ENCODE measurements at places on chromosomes 4 and X.

GRCh38 chrX:79408623-79409322 lies 41.6 kb upstream of the ITM2A start:
- DNase-seq: no peak

GRCh38 chr4:89369581-89369980 lies 62.0 kb upstream of the GPRIN3 start:
- no peak for DNase-seq

- DNase-seq: no peak
These were observed 3.9 kb upstream of the GAR1 start for GRCh38 chr4:109811707-109812106.

DNA sequence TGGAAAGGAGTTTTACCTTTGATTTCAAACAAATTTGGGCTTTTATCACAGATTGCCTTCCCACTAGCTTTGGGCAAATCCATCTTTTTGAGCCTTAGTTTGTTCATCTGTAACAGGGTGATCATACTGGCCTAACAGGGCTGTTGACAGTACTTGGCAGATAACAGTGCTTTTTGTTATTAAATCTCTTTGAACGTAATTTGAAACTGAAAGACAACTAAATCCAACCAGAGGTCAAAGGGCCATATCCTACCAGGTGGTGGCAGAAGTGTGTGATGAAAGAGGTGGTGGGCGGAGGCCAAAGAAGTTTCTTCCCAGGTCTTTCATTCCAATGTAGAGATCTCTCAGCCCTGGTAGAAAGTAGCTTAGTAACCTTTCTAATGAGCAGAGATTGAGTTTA lies 35.2 kb upstream of the TADA2B start:
- no peak for DNase-seq

GRCh38 chrX:74104356-74105015 lies 199.5 kb upstream of the ZCCHC13 start:
- DNase-seq: no peak

DNA sequence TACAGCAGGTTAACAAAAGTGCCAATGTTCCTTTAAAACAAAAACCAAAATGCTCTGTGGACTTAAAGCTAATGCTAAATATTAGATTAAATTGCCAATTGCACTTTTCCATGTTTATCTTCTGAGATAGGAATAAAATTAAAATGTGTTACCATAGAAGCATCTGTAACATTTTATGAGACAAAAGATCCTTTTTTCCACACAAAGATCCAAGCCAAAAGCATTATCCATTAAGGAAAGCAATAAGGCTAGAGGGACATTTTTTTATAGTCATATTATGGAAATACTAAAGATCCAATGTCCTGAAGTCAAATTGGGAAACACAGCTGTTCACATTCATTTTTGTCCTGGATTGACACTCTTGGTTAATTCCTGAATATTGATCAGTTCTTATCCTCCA lies 73.6 kb downstream of the PALLD start:
- no peak for DNase-seq

DNA sequence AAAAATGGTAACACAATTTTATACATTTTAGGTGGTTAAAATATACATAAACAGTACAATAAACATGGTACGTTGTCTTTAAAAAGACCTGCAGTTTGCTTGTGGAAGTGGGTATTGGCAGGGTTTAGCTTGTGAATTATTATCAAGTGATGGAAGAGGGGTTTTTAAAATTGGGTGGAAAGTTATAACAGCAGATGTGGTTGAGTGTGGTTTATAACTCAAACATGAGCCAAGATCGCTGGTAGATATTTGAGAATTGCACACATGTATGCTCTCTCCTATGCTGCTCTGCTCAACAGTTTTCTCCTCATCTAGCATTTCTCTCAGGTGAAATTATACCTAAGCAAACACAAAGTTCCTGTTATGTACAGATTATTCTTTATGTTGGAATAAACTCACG lies 14.0 kb downstream of the EPGN start:
- no peak for DNase-seq

DNA sequence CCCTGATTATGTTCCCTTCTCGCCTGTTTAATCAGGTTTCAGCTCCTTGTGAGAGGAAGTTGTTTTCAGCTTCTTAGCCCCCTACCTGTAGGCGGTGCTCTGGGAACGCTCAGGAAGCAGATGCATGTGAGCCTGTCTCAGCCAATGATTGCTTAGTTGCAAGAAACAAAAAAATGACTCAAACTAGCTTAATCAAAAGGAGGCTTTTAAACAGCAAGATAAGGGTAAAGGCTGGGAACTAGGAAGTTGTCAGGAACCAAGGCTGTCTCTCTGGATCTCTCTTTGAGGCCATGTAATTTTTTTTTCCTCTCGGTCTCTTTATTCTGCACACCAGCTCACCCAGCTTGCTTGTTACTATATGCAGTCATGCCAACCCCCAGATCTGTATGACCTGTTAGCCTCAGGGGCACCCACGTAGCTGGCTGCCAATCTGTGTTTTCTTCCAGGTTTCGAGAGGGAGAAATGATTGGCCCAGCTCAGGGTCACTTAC lies 109.1 kb downstream of the PTTG2 start:
- peak; percentile 42 for DNase-seq

GRCh38 chrX:5595570-5595969 lies 633.1 kb downstream of the NLGN4X start:
- no peak for DNase-seq

- DNase-seq: no peak
These were observed 122.9 kb downstream of the UBE2NL start for GRCh38 chrX:144006811-144007210.

- no peak for DNase-seq
These were observed 498.5 kb upstream of the DIPK2B start for GRCh38 chrX:45699158-45699557.

DNA sequence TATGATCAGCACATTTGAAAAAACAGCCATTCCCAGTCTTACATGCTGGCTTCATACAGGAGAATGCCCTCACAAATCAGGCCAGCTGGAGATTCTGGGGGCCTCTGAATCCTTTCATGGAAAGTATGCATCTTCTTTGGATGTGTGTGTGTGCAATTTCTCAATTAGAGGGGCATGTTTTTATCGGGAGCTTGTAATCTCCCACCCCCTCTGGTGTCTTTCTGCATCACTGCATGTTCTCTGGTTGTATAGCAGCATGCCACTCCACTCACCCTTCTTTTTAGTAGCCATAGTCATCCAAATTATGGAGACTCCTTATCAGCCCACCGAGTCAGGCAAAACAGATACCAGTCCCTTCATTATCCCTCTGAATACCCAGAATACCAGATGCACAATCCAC lies 282.2 kb upstream of the SLIT2 start:
- no peak for DNase-seq

DNA sequence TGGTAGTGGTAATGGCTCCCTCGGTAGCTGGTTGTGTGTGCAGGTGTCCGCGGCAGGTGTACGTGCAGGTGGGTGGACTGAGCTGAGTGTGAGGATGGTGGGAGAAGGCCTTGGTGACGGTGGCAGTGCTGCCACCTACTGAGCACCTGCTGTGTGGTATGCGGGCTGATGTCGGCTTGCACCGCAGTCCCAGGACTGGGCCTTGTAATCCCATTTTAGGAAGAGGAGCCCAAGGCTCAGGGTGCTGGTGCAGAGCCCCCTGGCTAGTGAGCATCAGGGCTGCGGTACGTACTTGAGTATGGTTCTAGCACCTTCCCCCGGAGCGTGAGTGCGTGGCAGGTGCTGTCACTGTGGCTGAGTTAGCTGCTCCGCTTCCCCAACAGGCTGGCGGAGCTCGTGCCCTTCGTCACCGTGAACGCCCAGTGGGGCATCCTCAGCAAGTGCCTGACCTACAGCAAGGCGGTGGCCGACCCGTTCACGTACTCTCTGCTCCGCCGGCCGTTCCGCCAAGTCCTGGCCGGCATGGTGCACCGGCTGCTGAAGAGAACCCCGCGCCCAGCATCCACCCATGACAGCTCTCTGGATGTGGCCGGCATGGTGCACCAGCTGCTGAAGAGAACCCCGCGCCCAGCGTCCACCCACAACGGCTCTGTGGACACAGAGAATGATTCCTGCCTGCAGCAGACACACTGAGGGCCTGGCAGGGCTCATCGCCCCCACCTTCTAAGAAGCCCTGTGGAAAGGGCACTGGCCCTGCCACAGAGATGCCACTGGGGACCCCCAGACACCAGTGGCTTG lies 5.7 kb upstream of the CPZ start:
- DNase-seq: no peak

DNA sequence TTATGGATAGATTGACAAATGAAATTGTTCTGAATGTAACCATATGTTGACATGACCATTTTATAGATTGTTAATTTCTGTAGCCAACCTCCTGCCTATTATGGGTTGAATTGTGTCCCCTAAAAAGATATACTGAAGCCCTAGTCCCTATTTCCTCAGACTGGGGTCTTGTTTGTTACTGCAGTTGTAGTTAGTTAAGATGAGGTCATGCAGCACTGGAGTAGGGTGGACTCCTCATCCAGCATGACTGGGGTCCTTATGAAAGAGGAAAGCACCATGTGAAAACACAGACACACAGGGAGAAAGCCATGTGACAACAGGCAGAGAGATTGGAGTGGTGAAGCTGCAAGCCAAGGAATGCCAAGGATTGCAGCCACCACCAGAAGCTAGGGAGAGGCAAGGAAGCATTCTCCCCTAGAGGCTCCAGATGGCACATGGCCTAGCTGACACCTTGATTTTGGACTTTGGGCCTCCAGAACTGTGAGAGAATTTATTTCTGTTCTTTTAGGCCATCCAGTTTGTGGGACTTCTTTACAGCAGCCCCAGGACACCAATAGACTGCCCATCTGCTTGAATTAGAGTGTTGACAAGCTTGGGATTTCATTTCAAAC lies 14.0 kb downstream of the MTM1 start:
- DNase-seq: no peak

DNA sequence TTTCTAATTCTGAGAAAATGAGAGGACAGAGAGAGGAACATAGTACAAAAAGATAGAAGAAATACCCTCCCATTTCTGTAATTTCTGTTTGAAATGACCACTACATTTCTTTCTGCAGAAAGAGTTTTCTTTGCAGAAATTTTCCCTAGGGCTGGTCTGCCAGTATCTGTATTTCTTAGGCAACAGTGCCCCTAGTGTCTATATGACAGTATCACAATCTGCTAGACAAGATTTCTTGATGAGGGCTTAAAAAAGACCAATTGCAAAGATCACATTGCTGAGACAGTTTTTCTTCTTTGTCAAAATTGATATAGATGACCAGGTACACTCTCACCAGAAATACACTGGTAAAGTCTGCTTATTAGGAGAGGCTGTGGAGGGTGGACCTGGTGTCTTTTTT lies 81.0 kb upstream of the ZDHHC15 start:
- peak; percentile 24 for DNase-seq

DNA sequence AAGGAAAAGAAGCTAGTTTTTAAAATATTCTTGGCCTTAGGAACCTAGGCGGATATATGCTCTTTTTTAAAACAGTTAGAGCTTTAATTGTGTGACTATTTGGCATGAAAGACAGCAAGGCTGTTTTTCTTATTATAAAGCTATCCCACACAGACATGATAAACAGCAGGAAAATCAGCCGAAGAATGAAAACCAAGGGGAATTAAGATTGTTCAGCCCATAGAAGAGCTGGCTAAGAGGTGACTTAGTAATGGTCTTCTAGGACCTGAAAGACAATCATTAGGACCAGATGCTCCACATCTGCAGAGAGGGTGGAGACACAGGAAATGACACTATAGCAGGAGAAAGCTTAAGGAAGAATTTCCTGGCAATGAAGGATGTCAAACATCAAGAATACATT lies 171.4 kb upstream of the NRK start:
- DNase-seq: no peak

GRCh38 chr4:169175476-169175875 lies 95.3 kb downstream of the SH3RF1 start:
- no peak for DNase-seq

- no peak for DNase-seq
These were observed 65.9 kb downstream of the MTHFD2L start for GRCh38 chr4:74223801-74224200.

DNA sequence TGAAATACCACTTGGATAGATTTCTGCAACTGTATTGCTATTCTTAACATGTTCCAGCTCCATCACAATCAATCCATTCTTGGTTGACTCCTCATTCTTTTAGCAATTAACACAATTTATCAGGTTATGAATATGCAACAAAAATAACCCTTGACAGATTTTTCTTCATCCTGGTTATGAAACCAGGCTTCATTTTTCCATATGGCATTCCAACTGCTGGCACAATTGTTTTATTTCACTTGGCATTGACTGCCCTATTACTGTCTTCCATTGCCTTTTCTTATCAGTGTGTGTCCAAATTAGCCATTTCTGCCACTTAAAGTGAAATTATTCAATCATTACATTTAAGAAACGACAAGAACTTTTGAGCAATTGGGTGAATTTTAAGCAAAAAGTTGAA lies 388.8 kb upstream of the EPHA5 start:
- no peak for DNase-seq

- DNase-seq: no peak
These were observed 28.2 kb downstream of the GPRIN3 start for GRCh38 chr4:89279385-89279784.

DNA sequence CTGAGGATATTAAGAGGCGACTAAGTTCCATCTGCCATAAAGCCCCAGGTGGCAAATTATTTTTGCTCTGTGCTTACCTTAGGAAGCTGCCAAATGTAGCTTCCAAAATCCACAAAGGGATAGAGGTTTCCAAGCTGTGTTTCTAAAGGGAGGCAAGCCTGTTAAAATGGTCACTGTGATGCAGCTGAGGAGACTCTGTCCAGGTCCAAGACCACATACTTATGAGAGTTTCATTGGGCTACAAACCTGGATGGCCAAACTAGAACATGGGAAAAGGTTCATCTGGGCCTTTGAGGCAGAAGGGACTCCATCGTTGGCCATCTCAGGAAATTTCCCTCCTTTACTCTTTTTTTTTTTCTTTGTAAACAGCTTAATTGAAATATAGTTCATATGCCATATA lies 306.9 kb upstream of the FGF13 start:
- no peak for DNase-seq
